ENCODE measurements at places on chromosomes 6 and 20.

DNA sequence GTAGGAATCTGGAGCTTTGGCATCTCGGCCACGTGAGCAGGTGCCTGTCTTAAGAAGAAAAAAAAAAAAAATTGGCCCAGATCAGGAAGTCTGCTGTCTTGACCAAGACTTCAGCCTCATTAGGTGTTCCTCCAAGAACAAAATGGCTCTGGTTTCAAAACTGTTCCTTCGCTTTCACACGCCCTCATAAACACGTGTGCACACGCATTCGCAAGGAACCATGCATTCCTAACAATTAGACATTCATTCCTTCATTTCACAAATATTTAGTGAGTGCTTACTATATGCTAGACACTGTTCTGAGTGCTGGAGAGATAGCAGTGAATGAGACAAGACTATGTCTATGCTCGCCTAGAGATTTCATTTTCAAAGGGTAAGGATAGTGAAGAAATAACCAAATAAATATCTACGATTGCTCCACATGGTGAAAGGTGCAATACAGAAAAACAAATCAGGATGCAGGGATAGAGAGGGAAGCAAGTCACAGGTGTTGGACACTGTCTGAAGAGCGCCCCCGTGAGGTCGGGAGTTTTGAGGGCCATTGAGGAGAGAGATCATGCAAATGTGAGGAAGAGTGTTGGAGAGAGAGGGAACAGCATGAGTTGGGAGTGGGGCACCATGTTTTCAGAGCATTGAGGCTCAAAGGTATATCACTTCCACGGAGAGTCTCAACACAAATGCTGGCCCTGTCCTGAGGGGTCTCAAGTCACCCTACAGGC is 53.3 kb downstream of the CCDC170 start:
- no peak for DNase-seq

DNA sequence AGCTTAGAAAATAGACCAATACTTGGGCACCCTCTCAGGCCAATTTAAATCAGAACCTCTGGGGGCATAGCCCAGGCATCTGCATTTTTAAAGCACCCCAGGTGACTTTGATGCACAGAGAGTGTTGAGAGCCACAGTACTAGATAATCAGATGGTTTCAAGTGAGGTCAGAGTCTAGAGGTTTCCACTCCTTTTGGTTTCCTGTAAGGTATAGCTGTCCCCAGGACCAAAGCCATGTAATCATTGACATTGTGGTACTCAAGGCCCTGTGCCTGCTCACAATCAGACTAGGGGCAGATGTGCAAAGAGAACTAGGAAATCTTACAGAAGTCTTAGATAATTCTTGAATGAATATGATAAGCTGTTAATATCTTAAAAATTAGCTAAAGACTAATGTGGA is 9.1 kb downstream of the FILIP1 start:
- no peak for DNase-seq

- no peak for DNase-seq
Measured at GRCh38 chr20:33444797-33445560, 1.4 kb upstream of the SNTA1 start.

- DNase-seq, result no peak
Measured at GRCh38 chr6:33861722-33862121, 57.9 kb upstream of the MLN start.

DNA sequence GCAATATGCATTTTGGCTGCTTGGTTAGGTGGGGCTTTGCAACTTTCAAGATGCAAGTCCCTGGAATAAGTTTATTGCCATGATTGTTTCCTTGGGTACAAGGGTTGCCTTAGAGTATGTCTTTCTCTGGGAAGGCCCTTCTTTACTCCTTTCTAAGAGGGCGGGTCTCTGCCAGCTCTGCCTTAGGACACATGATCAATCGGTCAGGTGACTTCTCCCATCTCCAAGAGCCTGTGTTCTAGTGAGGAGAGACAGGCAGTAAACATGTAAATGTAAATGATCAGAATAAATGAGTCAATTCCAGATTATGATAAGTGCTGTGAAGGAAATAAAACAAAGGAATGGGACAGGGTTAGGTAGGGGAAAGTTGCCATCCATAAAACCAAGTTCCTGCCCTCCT is 43.2 kb upstream of the BCAS1 start:
- no peak for DNase-seq

DNA sequence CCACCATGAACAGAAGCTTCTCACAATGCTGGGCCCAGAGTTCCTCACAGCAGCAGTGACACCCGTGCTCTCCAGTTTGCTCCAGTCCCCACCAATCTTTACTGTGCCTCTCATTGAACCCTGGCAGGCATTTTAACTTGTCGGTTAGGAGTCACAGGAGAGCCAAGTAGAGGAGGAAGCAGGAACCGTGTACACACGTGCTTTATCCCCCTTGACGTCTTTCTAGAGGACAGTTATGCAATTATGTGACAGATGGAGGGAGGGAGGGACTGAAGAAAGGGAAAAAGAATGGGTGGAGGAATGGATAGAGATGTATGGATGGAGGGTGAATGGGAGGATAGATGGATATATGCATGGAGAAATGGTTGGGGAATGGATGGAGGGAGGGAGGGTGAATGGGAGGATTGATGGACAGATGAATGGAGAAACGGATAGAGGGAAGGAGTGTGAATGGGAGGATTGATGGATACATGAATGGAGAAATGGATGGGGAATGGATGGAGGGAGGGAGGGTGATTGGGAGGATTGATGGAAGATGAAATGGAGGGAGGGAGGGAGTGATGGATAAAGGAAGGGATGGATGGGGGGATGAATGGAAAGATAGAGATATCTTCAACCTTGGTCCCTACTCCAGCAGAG is 26.0 kb downstream of the RBM38 start:
- DNase-seq, result no peak

- DNase-seq, result no peak
Measured at GRCh38 chr6:2753110-2753489, 2.4 kb upstream of the MYLK4 start.

- no peak for DNase-seq
Measured at GRCh38 chr20:40195742-40196141, 493.3 kb downstream of the MAFB start.

DNA sequence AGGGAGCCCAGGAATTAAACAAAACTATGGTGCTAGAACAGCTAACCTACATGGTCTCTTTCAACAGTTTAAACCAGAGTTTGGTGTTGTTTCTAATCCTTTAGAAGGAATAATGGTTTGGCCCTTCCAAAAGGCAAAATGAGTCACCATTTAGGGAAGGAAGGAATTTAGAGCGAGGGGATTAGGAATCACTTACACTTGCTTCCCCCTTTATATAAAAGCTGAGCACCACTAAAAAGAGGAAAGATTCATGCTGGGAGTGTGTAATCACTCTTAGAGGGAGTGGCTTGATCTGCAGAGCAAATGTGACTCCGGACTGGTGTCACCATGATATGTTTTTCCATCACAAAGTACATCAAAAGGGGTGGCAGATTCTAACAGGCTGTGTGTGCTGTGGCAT is 63.6 kb downstream of the F13A1 start:
- no peak for DNase-seq

GRCh38 chr20:4721719-4722118 is at the start of gene PRND:
Gene PRND (plus strand): TSS chr20:4721909. CDS start chr20:4724552, 2,643 bp downstream.
- no peak for DNase-seq

GRCh38 chr6:116385921-116386320 is 15.2 kb downstream of the DSE start:
- DNase-seq, result no peak

- DNase-seq, result peak; percentile 83
Measured at GRCh38 chr6:16204653-16205376, 33.6 kb upstream of the GMPR start.

DNA sequence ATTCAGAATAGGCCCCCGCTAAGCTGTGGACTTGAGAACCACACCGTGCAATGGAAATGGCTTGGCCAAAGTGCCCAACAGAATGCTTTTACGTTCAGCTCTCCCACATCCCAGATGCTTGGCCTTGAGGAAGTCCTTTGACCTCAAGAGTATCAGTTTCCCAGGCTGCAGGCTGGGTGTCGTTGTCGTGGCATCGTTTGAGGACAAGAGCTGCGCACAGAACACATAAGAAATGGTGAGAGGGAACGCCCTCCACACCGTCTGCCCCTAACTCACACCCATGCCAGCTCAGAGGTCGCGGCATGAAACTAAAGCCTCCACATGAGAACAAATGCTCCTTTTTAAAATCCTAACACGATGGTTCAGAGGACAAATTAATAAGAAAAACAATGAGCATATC is 37.0 kb downstream of the NFATC2 start:
- DNase-seq, result no peak

- DNase-seq, result no peak
Measured at GRCh38 chr6:101454106-101454676, 60.7 kb downstream of the GRIK2 start.
